ENCODE measurements at places on chromosomes 12 and 14. TPM values are rescaled to one million over a fixed set of nuclear protein-coding genes. Genes with fewer than 3 reads are reported as not detected.
A peak's percentile ranks its signal among the peaks of the same experiment; 100 is the strongest.

ESPL1 gene
- total RNA-seq = 7.2 TPM

PRKD1 gene
- 6.0 TPM for total RNA-seq

- DNase-seq = no peak
- H3K4me3 ChIP-seq = peak overlapping the region; percentile 38
- H3K27me3 ChIP-seq = peaks cover 99% of the 10 kb centered on the region
These were observed 4.5 kb downstream of the LHX5 start for GRCh38 chr12:113467142-113467501.

KRT71 gene
- total RNA-seq = not detected

DNA sequence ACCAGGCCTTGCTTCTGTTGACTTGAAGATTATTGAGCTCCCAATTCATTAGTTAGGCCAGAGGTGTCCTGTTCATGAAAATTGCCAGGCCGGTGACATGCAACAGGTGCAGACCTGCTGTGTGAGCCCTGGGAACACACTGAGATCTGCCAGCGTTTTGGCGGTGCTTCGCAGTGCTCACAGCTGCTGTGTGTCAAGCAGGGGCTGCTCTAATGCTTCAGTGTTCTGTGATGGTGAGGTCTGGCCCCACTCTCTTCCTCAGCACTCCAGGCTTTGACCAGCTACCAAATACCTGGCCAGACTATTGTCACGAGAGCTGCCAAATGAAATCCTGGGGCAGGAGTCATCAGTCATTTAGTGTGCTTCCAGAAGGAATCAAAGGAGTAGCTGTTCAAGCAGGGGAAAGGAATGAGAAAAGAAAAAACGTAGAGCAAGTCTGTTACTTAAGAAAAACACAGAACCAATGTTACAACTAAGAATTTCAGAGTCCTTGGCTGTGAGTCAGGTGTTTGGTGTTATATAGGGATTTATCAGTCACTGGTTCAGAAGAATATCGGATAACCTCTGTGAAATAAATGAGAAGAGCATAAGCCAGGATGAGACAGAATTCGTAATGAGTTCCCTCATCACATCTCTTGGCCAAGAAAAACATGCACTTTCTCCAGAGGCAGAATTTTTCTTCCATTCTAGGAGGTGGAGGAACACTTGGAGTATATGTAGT is 150.8 kb downstream of the FBXL14 start:
- no peaks in the 10 kb centered on the region for H3K27me3 ChIP-seq
- no peaks in the 10 kb centered on the region for H3K4me1 ChIP-seq
- no peak overlapping the region for H3K27ac ChIP-seq
- no peaks in the 10 kb centered on the region for H3K36me3 ChIP-seq
- DNase-seq = no peak

GRCh38 chr14:72291908-72292688 is 359.9 kb downstream of the RGS6 start:
- no peak overlapping the region for H3K27ac ChIP-seq
- no peak for DNase-seq
- peaks cover 6% of the 10 kb centered on the region for H3K4me1 ChIP-seq
- H3K4me3 ChIP-seq = no peak overlapping the region
- H3K27me3 ChIP-seq = no peaks in the 10 kb centered on the region

DNA sequence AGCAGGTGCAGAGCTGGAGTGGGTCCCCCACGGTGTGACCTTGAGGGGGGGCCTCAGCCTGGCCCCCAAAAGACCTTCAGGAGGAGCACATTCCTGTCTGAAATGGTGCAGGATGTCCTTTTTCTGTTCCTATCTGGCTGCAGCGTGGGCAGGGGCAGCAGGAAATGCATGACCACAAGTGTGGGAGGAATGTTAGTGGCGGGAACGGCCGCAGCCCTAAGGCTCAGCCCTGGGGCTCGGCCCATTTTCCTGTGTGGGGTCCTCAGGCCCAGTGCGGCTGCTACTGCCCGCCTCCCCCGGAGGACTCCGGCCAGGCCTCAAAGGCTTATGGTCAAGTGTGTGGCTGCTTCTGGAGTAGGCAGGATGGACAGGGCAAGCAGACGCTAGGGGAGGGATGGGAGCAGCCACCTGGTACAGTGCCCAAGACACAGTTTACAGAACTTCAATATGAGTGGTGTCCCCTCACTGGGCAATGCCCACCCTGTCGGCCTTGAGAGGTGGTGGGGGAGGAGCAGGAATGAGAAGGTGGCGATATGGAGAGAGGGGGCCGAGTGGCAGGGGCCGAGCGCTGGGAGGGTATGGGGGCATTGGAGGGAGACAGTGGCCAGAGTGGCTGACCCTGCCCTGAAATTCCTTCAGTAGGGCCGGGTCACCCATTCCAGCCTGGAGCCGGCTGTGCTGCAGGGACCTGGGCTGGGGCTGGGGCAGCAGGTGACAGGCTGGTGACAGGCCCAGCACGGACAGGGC is 137.4 kb downstream of the CALM1 start:
- peak overlapping the region; percentile 51 for H3K27ac ChIP-seq
- DNase-seq = no peak
- no peak overlapping the region for H3K4me3 ChIP-seq
- no peaks in the 10 kb centered on the region for H3K36me3 ChIP-seq
- peaks cover 47% of the 10 kb centered on the region for H3K4me1 ChIP-seq

DNA sequence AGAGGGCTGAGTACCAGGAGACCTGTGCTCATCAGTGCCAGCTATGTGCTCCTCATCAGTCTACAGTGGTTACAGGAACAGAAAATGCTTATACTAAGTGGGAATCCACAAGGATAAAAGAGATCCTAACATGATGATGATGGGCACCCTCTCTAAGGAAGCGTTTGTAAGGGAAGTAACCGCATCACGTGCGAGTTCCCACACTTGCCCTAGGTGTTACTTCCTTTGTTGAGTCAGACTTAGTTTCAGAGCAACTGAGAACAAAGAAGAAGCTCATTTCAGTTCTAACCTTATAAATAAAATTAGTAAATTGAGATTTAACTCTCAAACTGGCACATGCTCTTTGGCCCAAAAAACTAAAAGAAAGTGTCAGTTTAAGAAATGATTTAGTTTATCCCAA is 956.4 kb upstream of the TMEM132C start:
- no peaks in the 10 kb centered on the region for H3K4me1 ChIP-seq
- no peak overlapping the region for H3K27ac ChIP-seq
- DNase-seq = no peak
- no peaks in the 10 kb centered on the region for H3K36me3 ChIP-seq

DNA sequence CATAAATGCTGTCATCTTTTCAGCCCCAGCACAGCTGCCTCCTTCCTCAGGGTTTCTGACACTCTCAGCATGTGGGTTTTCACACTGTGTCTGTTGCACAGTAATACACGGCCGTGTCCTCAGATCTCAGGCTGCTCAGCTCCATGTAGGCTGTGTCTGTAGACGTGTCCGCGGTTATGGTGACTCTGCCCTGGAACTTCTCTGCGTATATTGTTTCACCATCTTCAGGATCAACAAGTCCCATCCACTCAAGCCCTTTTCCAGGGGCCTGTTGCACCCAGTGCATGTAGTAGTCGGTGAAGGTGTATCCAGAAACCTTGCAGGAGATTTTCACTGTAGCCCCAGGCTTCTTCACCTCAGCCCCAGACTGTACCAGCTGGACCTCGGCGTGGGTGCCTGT is 1210.6 kb downstream of the TMEM121 start:
- no peaks in the 10 kb centered on the region for H3K27me3 ChIP-seq
- H3K4me3 ChIP-seq = no peak overlapping the region
- no peak for DNase-seq
- no peaks in the 10 kb centered on the region for H3K4me1 ChIP-seq

DPF3 gene
- total RNA-seq = 2.5 TPM

DNA sequence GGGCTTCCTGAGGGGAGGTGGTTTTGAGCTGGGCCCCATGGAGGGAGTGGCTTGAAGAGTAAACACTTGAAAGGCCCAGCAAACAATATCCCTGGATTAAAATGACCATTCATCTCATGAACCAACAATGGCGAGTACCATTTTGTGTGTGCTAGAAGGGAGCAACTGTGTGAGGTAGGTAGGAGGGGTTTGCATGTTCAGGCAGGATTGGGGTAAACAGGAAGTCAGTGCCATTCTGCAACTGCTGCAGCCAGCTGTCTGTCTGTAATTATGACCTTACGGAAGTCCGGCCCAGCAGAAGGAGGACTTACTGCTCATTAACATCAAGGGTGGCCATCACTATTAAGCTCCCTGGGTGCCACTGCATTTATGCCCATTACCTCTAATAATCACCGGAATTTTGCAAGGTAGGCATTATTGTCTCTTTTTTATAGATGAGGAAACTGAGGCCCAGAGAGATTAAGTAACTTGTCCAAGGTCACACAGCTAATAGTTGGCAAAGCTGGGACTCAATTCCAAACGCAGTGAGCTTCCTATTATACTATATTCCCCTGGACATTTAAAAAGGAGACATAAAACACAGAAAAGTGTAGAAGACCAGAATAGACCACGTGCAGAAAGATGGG is 16.6 kb upstream of the IFI27L2 start:
- H3K36me3 ChIP-seq = no peaks in the 10 kb centered on the region
- peaks cover 5% of the 10 kb centered on the region for H3K4me1 ChIP-seq
- H3K4me3 ChIP-seq = no peak overlapping the region

- H3K36me3 ChIP-seq = no peaks in the 10 kb centered on the region
- no peak overlapping the region for H3K27ac ChIP-seq
- no peaks in the 10 kb centered on the region for H3K4me1 ChIP-seq
- H3K27me3 ChIP-seq = no peaks in the 10 kb centered on the region
- no peak for DNase-seq
These were observed 58.7 kb upstream of the SOX5 start for GRCh38 chr12:24008166-24008565.

DNA sequence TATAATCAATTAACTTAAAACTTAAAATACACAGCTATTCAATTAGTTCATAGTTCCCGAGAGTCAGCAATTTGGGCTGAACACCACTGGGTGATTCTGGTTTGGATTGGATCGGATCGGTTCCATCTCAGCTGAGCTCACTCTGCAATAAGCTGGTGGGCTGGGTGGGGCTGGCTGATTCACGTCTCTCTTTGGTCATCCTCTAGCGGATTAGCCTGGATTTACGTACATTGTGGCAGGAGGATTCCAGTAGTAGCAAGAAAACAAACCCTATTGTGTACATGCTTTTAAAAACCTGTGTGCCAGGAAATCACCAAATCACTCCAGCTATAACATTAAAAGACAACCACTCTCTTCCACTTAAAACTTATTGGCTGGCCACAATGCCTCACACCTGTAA is 3.2 kb upstream of the CLEC4C start:
- DNase-seq = peak; percentile 19
- H3K36me3 ChIP-seq = no peaks in the 10 kb centered on the region
- H3K4me3 ChIP-seq = no peak overlapping the region
- no peak overlapping the region for H3K27ac ChIP-seq

CCDC196 gene
- total RNA-seq = not detected

- no peaks in the 10 kb centered on the region for H3K36me3 ChIP-seq
- no peaks in the 10 kb centered on the region for H3K4me1 ChIP-seq
- no peak overlapping the region for H3K27ac ChIP-seq
- H3K27me3 ChIP-seq = no peaks in the 10 kb centered on the region
- no peak overlapping the region for H3K4me3 ChIP-seq
These were observed 16.2 kb downstream of the NT5DC3 start for GRCh38 chr12:103824845-103825244.

GRCh38 chr12:45912774-45913173 is 77.6 kb downstream of the SCAF11 start:
- H3K27me3 ChIP-seq = no peaks in the 10 kb centered on the region
- DNase-seq = no peak
- no peak overlapping the region for H3K4me3 ChIP-seq

DNA sequence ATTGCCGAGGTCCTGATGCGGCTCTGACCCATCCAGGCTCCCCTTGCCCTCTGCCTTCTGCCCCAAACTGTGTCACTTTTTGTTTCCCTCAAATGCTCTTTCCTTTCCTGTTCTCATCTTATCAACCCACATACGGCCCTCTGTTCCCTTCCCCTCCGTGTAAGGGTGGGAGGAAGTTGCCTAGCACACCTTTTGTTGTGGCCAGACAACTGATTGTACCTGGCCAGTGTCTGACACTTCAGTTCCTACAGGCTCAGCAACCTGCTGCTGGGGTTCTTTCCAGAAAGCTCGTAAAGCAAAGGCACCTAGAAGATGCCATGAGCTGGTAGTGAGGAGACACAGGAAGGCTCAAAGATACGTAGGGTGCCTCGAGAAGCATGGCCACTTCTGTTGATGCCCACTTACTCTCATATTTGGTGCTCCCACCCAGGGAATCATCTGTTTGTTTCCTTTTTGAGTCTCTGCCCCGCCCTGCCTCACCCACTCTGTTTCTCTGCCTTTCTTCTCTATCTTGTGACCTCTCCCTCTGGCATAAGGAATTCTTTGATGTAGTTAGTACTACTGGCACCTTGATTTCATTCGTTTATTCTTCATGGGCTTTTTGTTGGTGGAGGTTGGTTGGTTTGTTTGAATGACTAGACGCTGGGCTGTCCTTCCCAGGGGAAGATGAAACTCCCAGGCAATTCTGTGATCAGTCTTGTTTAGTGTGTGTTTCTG is 152.4 kb upstream of the FKBP4 start:
- peaks cover 4% of the 10 kb centered on the region for H3K4me1 ChIP-seq
- H3K4me3 ChIP-seq = no peak overlapping the region
- no peaks in the 10 kb centered on the region for H3K27me3 ChIP-seq

GRCh38 chr12:74488134-74488533 is 49.5 kb upstream of the ATXN7L3B start:
- H3K4me1 ChIP-seq = no peaks in the 10 kb centered on the region
- no peak overlapping the region for H3K27ac ChIP-seq
- H3K4me3 ChIP-seq = no peak overlapping the region
- no peaks in the 10 kb centered on the region for H3K27me3 ChIP-seq
- DNase-seq = no peak

SLC8A3 gene
- total RNA-seq = 0.19 TPM

DNA sequence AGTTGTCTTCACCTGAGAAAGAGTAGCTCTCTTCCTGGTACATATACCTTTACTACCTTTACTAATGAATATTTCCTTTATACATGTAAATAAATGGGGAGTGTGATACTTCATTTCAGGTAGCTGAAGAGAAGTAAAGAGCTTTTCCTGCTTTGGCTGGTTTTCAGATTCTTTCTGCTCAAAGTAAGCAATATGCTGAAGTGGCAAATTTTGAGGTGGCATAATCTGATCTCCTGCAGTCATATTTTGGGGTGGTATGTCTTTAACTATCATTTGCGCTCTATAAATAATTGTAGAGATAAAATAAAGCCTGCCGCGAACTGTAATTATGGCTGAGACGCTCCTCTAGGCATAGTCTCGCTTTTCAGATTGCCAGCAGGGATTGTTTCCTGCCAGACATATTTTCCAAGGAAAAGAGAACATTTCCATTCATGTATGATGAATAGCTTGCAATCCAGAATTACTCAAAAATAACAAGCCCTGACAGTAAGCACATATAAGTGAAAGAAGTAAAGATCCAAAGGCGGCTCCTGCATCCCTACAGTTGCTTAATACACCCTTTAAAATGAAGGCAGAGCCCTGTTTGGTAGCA is 200.7 kb downstream of the C12orf50 start:
- H3K4me1 ChIP-seq = no peaks in the 10 kb centered on the region
- H3K4me3 ChIP-seq = no peak overlapping the region
- DNase-seq = no peak
- no peak overlapping the region for H3K27ac ChIP-seq
- H3K36me3 ChIP-seq = no peaks in the 10 kb centered on the region
